NCI-H2107 (cell line): ENCODE measurements at places on chromosomes 7 and 10.

DNA sequence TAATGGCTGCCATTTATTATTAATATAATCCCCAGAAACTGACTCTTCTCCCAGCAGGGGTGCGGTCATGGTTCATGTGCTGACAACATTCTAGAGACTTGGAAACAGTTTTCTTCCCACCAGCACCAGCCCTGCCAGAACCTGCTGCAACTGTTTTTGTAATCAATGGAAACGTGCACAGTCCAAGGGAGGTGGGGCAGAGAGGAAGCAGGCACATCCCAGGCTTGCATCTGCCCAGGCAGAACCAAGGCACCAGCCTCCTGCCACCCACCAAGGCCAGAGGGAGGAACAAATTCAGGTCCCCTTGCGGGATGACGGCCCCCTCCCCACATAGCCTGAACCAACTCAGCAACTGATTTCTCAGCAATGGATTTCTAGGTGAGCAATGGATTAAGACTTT is 119.0 kb downstream of the OAT start:
- DNase-seq = no peak

- DNase-seq = no peak
Observed at GRCh38 chr7:33883671-33883965, 21.7 kb upstream of the BMPER start.

DNA sequence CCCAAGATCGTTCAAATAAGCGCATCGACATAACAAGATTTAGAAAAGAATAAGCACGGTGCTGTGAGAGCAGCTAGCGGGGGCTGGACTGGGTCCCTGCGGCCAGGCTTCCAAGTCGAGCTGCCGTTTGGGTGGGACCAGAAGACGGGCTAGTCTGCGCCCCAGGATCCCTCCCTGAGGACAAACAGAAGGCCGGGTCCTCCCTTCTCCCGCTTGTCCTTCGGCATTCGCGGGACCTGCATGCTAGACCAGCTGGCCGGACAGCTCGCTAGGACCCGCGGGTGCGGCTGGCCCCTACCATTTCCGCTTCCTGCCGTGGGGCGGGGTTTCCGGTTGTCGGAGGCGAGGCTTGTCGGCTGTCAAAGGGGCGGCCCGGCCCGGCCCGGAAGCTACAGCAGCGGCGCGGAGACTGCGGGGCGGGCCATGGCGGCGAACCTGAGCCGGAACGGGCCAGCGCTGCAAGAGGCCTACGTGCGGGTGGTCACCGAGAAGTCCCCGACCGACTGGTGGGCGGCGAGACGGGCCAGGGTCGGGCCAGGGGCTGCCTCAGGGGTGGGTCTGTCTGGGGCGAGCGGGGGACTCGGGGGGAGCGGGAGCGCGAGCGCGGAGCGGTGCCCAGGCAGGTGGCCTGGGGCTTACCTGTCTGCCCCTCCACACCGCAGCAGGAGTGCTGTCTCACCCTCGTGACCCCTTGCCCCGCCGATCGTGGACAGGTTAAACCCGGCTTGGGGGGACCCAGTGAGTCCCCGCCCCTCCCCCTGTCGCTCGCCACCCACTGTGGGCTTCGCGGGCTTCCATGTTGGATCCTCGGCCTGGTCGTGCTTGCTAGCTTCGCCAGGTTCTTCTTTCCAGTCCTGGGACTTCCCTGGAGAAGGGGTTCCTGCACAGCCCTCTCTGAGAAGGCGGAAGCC is at the start of gene DBNL:
Gene DBNL (plus strand): TSS at position 388 of the 911 bp plus-strand sequence. CDS start 36 bp downstream, at position 424.
- peak; percentile 87 for DNase-seq

- no peak for DNase-seq
Observed at GRCh38 chr10:12351447-12351846, 2.1 kb downstream of the CAMK1D start.

DNA sequence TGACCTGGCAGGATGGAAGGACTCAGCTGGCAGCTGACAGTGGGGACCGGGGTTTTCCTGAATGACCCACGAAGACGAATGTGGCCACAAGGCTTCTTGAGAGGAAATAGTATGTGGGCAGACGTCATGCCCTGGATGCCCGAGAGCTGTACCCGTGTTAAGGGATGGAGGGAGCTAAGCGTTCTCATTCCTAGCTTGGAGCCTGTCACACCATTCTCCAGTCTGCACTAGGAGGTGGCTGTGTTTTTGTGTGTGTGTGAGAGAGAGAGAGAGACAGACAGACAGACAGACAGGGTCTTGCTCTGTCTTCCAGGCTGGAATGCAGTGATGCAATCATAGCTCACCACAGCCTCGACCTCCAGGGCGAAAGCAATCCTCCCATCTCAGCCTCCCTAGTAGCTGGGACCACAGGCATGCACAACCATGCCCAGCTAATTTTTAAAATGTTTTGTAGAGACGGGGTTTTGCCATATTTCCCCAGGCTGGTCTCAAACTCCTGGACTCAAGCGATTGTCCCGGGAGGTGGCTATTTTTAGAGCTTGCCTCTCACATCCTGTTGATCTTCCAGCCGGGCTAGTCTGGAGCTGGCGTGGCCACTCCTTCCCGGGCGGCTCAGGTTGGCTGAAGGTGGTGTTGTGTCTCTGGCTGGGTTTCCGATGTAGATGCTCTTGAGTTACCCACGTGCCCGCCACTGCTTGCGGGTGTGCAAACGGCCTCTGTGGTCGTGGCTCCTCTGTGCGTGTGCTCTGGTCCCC is 2.1 kb downstream of the AMZ1 start:
- DNase-seq = no peak

DNA sequence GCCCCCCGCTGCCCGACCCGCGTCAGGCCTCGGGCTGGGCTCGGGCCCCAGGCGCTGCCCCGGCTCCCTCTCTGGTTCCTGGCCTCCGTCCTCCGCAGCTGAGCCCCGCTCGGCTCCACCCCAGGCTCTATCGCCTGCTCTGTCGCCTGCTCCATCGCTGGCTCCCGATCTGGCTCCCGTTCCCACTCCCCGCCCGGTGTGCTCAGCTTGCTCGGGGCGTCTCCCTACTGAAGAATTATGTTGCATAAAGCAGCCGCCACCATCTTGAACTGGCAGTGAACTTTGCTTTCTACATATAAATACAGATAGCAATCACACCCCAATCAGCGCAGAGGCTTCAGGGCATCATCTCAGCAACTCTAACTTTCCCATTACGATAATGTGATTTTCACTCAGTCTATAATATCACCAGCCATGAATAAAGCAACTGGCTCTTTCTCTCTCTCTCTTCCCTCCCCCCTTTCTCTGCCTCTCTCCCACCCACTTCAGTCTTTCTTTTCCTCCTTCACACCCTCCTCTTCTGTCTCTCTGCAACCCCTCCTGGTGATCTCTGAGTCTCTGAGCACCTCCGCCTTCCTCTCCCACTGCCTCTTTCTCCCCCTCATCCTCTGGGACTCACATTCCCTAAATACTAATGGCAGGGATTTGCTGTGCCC is 43.3 kb upstream of the BTRC start:
- DNase-seq = no peak

DNA sequence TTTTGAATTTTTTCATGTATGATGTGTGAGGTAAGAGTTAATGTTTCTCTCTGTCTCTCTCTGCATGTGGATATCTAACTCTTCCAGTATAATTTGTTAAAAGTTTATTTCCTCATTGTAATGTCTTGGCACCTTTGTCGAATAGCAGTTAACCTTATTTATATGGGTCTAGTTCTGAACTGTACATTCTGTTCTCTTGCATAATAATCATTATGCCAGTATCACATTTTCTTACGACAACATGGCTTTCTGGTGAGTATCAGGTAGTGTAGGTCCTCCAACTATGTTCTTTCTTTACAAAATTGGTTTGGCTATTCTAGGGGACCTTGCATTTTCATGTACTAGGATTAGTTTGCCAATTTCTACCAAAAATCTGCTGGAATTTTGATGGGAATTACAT is 337.0 kb upstream of the FZD8 start:
- DNase-seq = no peak

- DNase-seq = no peak
Observed at GRCh38 chr7:157410831-157411556, 74.2 kb downstream of the DNAJB6 start.

GRCh38 chr7:91043924-91044645 is 220.1 kb upstream of the FZD1 start:
- no peak for DNase-seq

DNA sequence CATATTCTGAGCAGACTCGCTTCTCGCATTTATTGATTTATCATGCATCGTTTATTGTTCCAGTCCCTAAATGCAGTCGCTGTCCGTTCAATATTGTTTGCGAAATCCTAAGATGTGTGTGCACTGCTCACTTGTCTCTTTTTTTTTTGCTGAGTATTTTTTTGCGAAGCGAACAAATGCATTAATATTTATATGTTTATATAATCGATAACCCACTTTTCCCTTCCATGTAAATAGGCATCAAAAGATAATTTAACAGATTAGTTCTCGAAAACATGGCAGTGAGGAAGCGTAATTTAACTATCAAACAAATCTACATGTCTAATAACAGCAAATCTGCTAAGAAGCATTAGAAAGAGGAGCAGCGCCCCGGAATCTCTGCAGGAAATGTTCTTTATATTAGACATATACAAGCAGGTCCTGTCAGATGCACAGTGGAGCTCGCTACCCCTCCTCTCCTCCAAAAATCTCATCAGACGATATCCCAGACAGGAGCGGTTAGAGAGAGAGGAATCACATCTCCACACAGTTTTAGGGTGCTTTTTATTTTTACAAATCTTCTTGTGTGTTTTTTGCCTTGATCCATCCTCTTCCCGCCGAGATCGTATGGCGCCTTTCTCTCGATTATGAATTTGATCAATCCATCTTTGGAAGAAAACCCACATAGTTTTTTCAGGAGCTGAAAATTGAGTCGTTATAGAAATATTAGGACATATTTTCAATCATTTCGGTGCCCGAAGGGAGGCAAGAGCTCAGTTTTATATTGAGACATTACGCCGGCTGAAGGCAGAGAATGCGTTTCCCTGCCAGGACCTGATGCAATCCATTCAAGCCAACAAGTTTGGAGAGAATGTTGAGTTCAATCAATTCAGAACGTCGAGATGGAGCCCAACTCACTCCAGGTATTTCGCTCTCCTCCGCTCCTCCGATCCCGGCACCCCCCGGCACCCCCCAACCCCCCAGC is at the start of gene ARID5B:
Gene ARID5B (plus strand): TSS at position 871 of the 964 bp plus-strand sequence. CDS start 11 bp downstream, at position 882.
- DNase-seq = no peak

DNA sequence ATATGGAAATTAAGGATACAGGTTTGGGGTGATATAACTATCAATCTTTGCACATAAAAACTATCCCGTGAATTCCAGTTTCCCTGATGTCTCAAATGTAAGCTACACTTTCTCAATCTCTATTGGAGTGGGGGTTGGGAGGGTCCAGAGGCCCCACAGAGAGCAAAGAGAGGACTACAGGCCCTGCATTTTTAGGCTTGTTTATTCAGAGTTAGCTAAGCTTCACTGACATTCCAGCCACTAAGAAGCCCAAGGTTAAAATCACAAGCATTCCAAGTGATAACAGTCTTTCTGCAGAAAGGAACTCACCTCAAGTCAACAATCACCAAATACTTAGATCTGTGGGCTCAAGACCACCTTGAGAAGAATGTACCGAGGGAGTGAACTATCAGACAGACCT is 31.6 kb upstream of the LAMB1 start:
- DNase-seq = no peak

DNA sequence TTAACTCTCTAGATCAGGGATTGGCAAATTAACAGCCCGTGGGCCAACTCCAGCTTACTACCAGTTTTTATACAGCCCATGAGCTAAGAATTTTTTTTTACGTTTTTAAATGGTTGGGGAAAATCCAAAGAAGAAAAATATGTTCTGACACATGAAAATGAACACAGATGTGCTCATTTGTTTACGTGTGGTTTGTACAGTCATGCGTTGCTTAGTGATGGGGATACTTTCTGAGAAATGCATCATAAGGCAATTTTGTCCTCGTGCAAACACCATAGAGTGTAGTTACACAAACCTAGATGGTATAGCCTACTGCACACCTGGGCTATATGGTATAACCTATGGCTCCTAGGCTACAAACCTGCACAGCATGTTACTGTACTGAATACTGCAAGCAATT is 8.3 kb upstream of the SMKR1 start:
- DNase-seq = no peak

GRCh38 chr7:29866490-29866930 is 60.2 kb downstream of the WIPF3 start:
- no peak for DNase-seq

DNA sequence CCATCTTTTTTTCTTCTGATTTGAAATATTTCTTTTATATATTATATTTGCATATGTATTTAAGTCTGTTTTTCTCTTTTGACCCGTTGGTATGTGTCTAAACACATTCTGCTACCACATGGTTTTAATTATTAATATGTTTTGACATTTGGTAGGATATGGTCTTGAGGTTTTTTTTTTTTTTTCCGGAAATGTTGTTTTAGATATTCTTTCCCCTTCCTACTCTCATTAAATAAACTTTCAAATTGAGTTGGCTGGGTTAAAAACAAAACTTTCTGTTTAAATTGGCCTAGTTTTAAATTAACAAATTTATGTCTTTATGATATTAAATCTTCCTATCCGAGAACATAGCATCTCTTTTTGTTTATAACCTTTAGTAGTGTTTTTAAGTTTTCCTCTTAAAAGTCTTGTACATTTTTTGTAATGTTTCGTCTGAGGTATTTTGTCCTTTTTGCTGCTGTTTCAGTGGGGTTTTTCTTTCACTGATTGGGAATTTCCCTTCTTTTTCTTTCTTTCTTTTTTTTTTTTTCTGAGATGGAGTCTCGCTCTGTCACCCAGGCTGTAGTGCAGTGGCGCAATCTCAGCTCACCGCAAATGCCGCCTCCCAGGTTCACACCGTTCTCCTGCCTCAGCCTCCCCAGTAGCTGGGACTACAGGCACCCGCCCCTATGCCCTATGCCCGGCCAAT is 25.4 kb downstream of the STAM start:
- DNase-seq = no peak

- no peak for DNase-seq
Observed at GRCh38 chr10:13812804-13813203, 226.0 kb downstream of the PRPF18 start.

- DNase-seq = no peak
Observed at GRCh38 chr7:95921543-95921942, 149.2 kb downstream of the DYNC1I1 start.

DNA sequence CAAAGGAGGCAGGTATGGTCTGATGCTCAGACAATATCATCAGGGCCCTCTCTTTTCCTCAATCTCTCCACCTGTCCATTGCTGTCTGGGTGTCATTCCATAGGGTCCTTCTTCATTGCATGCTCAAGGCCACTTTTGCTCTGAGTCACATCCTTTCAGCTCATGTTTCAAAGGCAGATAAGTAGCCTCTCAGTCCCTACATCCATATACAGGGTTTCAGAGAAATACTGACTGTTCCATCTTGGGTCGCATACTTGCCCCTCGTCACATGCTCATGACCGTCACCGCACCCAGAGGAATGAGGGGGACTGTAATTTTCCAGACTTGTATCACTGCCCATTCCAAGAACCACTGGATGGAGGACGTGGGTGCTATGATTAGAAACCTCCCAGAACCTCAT is 93.4 kb downstream of the FAM107B start:
- no peak for DNase-seq
